ENCODE measurements at places on chromosomes 12 and 14. TPM values are rescaled to one million over a fixed set of nuclear protein-coding genes. Genes with fewer than 3 reads are reported as not detected.

GRCh38 chr14:28756884-28757570, 9.6 kb upstream of the FOXG1 start:
- DNase-seq = no peak

DNA sequence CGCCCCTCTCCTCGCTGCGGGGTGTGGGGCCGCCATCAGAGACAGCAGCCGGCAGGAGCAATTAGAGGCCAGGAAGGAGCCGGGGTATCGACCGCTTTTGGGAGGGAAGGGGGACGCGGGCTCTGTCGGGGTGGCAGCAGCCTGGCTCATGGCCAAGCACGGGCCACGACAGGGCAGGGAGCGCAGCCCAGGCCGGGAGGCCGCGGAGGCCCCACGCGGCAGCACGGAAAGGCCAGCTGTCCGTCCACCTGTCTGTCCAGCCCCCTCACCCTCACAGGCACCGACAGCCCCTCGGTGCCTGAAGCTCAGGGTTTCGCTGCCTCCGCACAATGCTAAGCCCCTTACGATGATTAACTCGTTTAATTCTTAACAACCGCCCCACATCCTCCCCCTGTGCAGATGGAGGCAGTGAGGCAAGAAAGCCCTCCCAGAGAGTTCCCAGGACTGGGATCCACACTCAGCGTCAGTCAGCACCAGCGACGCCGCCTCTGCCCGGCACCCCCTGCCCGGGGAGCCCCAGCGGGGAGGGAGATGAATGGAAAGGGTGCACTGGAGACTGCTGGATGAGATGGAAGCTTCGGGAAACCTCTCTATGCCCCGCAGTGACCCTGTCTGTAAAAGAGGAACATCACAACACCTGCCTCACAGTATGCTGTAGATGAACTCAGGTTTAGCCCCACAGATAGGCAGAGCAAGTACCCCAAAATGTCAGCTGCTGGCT, 23.7 kb downstream of the NCOR2 start:
- no peak for DNase-seq

Gene LRRC10
- not detected for total RNA-seq

Gene RASAL1
- 9.0 TPM for total RNA-seq

- no peak for DNase-seq
Measured at GRCh38 chr12:61356485-61356884, 903.7 kb upstream of the USP15 start.

- no peak for DNase-seq
Measured at GRCh38 chr12:103901518-103902173, 28.6 kb upstream of the HSP90B1 start.

Gene CIDEB
- total RNA-seq = 7.7 TPM

DNA sequence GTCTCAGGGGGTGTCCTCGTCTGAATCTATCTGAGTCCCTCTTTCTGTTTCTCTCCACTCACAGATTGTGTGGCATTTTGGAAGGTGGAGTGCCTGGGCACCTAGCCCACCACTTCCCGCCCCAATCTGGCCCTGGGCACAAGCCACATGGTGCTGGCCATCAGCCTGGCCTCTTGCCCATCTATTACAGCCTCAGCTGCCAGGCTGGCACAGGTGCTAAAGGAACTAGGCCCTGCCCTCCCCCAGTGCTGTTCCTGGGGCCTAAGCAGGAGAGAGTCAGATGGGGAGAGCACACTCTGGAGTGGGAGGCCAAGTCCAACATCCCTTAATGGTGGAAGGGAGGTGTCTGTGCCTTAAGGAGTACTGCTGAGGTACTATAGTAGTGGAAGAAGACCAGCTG, 8.3 kb upstream of the CALCOCO1 start:
- DNase-seq = no peak

GRCh38 chr14:88554457-88555286, at the start of gene PTPN21:
PTPN21 (minus strand) TSS chr14:88555007; CDS start chr14:88550417, 4,590 bp downstream.
- DNase-seq = peak; percentile 79

Gene CATSPERB
- 2.2 TPM for total RNA-seq

Gene TBX3
- 7.2 TPM for total RNA-seq

DNA sequence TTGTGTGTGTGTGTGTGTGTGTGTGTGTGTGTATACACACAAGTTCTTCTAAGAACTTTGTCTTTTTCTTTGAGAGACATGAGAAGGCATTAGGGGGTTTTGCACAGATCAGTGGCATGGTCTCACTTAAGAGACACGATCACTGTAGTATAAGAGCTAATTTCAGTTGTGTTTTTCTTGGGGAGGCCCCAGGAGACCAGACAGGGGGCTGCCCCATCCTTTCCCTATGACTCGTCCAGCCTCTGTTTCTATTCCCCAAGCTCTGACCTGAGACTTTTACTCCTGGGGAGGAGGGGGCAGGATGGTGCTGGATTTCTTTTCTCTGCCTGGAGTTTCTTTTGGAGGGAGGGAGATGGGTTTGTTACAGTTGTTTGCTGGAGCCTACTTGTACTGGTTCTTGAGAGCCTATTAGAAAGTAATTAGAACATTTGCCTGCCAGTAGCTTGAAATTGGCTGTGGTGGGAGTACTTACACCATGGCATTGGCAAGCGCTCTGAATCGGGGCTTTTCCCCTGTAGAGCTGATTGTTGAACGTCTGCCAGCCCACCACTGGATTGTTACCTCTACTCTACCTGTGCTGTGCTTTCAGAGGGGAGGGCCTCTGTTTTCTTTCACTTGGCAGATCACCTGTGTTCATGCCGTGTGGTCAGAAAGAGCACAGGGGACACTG, 109.5 kb downstream of the TSPAN9 start:
- DNase-seq = no peak

DNA sequence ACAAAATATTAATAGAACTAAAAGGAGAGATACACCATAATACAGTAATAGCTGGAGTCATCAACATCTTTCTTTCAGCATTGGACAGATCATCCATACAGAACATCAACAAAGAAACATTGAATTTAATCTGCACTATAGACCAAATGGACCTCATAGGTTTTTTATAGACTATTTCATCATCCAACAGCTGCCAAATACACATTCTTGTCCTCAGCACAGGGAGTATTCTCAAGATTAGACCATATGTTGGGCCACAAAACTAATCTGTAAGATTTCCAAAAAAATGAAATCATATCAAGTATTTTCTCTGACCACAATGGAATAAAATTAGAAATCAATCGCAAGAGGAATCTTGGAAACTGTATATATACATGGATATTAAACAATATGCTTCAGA, 86.9 kb downstream of the FSCB start:
- DNase-seq = no peak

DNA sequence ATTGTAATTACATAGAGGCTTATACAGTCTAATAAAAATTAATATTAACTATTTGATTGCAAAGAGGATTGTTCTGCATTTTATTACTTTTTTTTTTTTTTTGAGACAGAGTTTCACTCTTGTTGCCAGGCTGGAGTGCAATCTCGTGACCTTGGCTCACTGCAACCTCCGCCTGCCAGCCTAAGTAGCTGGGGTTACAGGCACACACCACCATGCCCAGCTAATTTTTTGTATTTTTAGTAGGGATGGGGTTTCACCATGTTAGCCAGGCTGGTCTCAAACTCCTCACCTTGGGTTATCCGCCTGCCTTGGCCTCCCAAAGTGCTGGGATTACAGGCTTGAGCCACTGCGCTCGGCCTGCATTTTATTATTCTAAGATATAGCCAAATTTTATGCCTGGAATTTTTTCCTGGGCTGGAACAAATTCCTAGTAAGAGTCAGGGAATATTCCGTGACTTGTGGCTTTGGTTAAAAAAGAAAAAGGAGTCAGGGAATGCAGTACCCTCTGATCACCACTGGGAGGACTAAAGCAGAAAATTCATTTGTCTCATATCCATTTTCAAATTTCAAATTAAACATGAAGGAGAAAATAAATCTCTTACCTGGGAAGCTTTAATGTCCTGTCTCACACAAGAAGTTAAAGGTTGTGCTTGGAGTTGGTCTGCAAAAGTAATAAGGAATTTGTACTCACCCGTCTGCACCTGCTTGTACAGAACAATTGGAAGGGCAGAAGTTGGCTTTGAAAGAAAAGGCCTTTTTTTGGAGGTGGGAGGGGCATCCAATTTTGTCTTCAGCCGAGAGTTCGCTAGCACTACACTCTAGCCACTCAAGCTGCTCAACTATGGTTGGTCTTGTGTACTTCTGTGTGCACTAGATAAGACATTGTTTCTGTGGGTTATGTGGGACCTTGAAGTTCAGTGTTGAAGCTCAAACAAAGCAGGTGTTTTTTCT, 8.7 kb downstream of the MARK3 start:
- no peak for DNase-seq

DNA sequence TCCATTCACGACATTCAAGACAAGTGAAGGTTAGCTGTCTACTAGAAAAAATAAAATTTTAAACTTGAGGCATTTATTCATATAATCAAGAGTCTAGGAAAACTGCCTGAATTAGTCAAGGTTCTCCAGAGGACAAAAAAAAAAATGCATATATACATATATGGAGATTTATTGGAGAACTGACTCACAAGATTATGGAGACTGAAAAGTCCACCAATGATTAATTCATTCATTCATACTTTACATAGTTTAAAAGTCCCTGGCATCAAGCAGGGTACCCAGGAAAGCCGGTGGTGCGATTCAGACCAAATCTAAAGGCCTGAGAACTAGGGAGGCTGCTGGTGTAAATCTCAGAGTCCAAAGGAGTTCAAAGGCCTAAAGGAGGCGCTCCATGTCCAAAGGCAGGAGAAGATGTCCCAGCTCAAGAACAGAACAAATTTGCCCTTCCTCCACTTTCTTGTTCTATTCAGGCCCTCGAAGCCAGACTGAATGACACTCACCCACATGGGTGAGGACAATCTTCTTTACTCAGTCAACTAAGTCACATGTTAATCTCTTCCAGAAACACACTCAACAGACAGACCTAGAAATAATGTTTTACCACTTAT, 64.3 kb downstream of the ANKS1B start:
- no peak for DNase-seq

DNA sequence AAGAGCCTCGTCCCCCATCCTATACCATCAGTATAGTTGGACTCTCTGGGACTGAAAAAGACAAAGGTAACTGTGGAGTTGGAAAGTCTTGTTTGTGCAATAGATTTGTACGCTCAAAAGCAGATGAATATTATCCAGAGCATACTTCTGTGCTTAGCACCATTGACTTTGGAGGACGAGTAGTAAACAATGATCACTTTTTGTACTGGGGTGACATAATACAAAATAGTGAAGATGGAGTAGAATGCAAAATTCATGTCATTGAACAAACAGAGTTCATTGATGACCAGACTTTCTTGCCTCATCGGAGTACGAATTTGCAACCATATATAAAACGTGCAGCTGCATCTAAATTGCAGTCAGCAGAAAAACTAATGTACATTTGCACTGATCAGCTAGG, 13.6 kb downstream of the ARHGAP5 start:
- no peak for DNase-seq

DNA sequence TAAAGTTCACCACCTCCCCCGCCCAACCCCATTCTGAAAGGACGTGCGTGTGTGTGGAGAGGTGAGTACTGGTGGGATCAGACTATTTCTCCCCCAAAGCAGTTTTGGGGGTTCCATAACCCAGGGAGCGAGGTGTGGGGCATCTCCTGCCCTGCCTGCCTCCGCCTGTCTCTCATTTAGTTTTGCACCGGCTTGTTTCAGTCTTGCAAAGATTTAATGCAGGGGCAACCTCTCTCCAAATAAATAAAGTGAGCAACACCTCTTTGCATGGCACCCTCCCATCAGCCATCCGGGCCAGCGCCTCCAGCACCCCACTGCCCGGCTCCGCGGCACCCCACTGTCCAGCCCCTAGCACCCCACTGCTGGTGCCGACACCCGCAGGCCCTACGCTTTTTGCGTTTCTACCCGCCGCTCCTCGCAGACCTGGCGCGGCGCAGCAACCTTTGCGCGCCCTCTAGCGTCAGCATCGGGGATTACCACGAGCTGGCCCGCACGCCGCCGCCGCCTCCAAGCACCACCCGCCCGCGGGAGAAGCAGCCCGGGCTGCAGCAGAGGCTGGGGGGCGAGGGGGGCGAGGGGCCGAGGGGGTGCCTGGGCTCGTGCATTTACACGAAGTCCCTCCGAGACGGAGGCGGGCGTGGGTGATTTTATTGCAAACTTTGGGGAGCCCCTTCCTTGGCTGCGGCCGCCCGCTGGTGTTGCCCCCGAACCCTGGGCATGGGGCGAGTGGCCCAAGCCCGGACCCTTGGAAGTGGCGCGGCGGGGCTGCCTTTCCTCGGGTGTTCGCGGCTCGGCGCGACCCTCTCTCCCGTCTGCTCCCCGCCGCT, 55.8 kb upstream of the VRK1 start:
- peak; percentile 41 for DNase-seq

All from colonic mucosa (tissue), 4 donors.